ENCODE measurements at places on chromosomes 12 and 14.

GRCh38 chr12:27221625-27222387 lies 22.3 kb upstream of the STK38L start:
- peak; percentile 52 for DNase-seq

- DNase-seq, result peak; percentile 80
These were observed 9.8 kb upstream of the RIMKLB start for GRCh38 chr12:8687846-8688601.

GRCh38 chr14:72753879-72754400 lies 140.0 kb downstream of the DPF3 start:
- DNase-seq, result no peak

GRCh38 chr12:58138424-58138823 lies 197.1 kb downstream of the ATP23 start:
- no peak for DNase-seq

DNA sequence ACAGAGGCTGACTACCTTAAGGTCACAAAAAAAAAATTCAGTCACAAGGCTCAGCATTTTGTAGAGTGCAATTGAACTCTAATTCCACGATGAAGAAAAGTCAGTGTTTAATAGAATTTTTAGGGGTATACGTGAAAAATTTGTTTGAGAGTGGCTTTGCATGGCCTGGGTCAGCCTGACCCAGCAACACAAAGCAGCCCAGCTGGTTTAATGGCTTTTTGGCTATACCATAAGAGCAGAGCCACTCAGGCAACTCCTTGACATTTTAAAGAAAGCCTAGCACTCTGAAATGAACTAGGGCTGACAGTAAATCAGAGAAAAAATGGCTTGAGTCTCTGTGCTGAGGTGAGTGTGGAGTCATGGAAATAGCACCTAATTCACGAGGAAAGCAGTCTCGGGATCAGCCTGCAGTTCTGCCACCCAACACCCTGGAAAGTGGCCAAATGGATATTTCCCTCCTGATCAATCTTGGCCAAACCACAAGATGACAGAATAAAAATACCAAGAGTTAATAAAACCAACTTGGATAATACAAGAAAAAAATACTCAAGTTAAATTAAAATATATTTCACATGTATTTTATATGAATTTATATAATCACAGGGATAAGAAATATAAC lies 59.5 kb downstream of the GALNT4 start:
- no peak for DNase-seq

DNA sequence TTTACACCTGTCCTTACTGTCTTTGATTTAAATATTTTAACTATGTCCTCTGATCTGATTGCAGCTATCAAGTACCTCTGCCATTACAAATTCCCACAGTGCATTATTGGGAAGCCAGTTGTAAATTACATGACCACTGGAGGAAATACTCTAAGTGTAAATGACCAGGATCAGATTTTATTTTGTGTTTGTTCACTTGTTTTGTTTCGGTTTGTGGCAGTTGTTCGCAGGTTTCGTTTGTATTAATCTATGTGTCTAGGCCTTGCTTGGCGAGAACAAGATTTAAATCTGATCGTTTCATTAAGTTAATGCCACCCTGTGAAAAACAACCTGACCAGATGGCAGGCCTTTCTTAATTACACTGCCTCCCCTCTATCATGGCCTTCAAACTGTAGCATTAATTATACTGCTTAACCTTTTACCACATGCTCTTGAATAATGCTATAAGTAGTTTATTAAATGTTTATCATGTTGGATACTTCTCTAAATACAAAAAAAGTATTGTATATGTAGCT lies 990.1 kb downstream of the TMTC2 start:
- DNase-seq, result no peak

DNA sequence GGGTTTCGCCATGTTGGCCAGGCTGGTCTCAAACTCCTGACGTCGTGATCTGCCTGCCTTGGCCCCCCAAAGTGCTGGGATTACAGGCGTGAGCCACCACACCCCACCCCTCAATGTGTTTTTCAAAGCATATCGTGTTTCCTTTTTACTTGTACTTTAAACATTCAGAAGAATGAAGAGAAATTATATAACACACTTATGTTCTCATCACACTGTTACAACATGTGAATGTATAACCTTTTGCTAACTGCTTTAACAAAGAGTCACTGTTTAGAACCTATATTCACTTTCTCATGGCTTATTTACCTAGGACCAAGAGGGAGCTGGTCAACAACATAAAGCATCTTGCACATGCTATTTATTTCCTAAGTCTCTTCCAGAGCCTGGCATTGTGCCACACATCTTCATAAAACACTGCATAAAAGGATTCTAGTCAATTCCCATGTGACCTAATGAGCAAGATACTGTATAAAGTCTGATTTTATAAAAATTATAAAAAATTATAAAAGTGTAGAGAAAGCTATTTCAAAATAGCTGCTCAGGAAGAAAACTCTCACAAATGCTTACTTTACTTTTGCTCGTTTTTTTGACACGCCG lies 16.0 kb upstream of the ACTR6 start:
- no peak for DNase-seq

GRCh38 chr12:103102225-103102744 lies 144.8 kb downstream of the ASCL1 start:
- DNase-seq, result no peak

DNA sequence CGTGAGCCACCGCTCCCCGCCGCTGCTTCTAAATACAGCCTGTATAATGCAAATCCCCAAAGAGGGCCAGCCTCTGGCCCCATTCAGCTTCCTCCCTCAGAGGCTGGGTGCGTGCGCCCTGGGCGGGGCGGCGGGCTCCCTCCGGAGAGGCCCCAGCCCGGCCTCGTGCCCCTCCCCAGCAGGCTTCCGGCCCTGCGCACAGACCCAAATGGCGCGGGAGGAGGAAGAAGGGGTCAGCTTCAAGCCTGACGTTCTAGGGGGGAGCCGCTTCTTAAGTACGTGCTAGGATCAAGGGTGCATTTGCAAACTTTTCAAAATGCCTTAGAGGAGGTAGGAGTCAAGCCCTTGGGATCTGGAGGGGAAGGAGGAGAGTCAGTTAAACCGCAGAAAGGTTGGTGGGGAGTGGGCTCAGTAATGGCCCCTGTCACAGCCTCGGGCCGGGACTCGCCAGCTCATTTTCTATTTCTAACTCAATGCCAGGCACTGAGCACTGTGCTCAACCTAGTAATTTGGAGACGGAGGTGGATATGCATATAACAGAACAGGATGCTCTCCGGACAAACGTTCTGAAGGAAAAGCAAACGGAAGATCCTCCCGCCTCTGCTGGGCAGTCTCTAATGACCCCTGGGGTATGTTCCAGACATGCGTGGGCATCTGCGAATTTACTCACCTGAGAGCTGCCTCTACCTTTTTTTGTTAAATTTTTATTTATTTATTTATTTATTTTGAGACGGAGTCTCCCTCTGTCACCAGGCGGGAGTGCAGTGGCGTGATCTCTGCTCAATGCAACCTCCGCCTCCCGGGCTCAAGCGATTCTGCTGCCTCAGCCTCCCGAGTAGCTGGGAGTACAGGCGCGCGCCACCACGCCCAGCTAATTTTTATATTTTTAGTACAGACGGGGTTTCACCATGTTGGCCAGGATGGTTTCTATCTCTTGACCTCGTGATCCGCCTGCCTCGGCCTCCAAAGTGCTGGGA lies 32.3 kb downstream of the NINJ2 start:
- DNase-seq, result peak; percentile 61

DNA sequence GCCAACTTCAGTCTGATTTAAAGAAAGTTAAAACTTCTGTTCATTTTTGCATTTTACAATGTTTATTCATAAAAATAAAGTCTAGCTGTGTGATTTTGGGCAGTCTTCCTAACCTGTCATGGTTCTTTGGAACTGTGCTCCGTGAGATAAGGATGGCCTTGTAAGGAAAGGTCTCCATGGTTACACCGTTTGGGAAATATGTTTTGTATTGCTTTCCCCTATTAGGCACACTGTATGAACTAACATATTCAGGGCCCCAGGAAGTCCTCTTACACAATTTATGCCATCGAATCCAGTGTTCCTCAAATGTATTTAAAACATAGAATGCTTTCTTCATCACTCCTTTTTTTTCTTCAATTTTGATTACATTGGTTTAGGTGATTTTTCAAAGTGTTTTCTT lies 54.5 kb downstream of the APAF1 start:
- DNase-seq, result peak; percentile 31

DNA sequence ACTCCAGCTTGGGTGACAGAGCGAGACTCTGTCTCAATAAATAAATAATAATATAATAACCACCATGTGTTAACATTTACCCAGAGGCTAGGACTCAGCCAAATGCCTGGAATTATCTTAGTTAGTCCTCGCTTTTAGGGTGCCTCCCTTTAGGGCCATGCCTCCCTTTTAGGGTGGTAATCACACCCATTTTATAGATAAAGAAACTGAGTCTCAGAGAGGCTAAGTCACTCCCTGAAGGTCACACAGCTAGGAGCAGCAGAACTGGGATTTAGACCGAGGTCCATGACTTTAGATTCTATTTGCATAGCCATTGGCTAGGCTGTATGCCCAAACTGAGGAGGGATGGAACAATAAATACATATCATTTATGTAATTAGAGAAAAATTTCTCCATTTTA lies 11.4 kb downstream of the TESC start:
- no peak for DNase-seq

GRCh38 chr14:81398196-81398891 lies 1.8 kb downstream of the STON2 start:
- DNase-seq, result no peak

DNA sequence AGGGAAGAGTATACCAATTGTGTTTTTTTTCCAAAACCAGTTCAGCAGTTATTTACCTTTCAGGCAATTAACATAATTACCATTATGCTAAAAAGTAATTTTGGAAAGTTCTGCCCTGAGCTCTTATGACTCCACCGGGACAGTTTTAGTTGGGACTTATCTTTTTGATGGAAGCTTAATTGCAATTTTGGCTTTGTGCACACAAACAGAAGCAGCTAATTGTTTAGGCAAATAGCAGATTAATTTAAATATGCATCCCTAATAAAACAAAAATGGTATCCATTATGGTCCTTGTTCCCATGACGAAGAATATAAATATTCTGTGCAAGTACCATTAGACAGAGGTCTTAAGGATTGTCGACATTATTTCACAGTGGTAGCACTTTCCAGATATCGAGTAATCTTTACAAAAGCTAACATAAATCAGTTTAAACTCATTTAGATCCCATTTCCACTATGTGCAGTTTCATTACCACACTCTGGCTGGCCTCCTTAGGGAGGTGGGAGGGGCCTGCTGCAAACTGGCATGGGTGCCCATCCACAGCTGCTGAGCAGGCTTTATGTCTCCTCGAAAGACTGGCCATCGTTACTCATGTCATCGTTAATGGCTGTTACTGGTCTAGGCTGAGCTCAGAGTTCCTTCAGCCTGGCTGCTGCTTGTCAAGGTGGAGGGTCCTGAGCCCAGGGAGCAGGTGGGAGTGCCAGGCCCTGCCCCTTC lies 68.2 kb downstream of the FBXW8 start:
- DNase-seq, result no peak

DNA sequence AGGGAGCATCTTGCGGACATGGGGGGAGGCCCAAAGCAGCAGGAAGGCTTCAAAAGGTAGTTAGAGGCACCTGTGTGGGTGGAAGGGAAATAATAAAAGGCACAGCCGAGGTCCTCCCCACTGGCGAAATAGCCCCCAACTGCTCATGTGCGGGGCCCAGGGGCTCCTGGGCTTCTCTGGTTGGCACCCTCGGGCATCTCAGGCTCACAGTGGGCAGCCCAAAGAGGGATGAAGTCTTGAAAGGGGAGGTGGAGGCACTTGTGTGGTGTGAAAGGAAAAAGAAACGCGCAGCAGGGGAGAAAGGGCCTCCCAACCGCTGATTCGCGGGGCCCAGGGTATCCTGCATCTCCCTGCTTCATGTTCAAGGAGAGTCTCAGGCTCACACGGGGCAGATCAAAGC lies 579.4 kb downstream of the ALG10 start:
- DNase-seq, result no peak

DNA sequence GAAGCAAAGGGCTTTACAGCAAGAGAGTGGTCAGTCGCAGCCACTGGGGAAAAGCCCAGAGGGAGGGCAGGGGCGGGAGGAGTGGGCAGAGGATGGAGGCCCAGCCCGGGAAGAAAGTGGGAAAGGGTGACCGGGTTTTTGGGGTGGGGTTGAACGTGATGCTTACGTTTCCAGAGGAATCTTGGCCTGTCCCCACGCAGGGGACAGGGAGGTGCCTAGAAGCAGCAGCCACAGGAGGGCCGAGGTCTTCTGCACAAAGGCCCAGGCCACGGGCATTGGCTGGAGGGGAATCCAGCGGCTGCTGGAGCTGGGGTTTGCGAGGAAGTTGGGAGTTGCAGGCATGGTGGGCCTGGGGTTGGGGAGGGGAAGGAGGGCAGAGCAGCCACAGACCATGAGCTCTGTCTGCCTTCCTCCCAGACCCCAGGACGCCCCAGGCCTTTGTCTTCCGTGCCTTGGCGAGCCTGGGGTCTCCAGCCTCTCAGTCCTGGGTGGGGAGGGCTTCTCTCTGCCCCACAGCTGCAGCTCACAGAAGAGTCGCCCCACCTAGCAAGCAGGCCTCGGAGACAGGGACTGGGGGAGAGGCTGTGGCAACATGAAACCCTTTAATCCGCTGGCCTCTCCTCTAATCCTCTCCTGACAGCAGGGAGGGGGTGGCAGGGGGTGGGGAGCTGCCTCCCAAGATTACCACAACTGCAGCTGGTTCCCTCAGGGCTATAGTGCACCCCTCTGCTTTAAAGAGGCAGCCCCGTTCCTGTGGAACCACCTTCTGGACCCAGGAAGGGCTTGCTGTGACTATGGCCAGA lies at the start of gene CACNA2D4:
Gene CACNA2D4 (minus strand): TSS at position 572 of the 803 bp plus-strand sequence. CDS start 179 bp downstream, at position 393.
- no peak for DNase-seq

DNA sequence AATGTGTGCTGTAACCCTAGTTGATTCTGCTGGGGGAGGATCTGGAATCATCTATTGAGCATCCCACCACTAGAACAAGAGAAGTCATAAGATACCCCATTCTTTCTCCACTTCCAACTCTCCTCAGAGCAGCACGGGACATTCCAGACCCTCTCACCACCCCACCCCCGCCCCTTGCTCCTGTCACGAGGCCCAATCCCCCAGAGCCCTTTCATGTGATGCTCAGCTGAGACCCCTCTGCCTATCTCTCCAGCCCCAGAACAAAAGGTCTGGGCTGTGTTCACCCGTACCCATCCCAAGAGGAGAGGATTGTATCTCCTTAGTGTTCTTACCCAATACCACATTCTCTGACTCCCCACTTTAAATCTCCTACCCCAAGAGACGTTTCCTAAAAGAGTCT lies 602 bp downstream of the PMEL start:
- no peak for DNase-seq

GRCh38 chr14:88507208-88507607 lies 47.6 kb downstream of the PTPN21 start:
- DNase-seq, result no peak

DNA sequence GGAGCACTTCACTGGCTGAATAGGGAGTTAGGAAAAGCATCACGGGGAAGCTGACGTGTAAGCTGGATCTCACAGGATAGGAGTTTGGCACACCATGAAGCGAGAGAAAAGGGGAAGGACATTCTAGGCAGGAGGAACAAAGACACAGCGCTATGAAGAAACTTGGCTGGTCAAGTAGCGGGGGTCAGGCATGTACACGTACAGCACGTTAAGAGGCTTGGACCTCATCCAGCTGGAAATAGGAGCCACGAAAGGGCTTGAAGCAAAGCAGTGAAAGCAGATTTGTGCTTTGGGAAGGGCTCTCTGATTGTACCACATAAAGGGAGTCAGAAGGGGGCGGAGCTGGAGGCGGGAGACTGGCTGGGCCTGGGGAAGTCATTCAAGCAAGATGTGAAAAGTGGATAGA lies 19.6 kb upstream of the GALNT8 start:
- DNase-seq, result no peak

- no peak for DNase-seq
These were observed 354.3 kb upstream of the SFSWAP start for GRCh38 chr12:131356485-131357184.
